HuH-7 (cell line): ENCODE measurements at places on chromosomes 2 and 18.
A peak's percentile ranks its signal among the peaks of the same experiment; 100 is the strongest.

- peak; percentile 31 for DNase-seq
Measured at GRCh38 chr2:237315829-237316225, 98.1 kb downstream of the COL6A3 start.

- no peak for DNase-seq
Measured at GRCh38 chr18:25422230-25422629, 70.3 kb upstream of the ZNF521 start.

DNA sequence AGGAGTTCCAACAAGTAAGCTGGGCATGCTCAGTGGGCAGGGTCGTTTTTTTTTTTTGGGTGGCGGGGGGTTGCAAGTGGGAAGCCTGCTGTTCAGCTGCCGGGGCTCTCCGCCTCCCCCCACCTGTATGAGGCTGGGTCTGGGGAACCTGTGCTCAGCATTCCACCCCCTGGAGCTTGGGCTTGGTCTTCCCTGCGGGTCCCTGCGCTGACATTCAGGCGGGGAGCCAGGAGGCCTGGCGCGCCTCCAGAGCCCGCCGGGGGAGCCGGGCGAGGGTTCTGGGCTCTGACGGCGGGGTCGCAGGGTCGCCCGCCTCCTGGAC lies 822 bp upstream of the GPD2 start:
- peak; percentile 41 for DNase-seq

- no peak for DNase-seq
Measured at GRCh38 chr18:67241299-67241698, 275.2 kb downstream of the DSEL start.

GRCh38 chr18:67514901-67515540 lies 1.5 kb downstream of the DSEL start:
- DNase-seq, result no peak

DNA sequence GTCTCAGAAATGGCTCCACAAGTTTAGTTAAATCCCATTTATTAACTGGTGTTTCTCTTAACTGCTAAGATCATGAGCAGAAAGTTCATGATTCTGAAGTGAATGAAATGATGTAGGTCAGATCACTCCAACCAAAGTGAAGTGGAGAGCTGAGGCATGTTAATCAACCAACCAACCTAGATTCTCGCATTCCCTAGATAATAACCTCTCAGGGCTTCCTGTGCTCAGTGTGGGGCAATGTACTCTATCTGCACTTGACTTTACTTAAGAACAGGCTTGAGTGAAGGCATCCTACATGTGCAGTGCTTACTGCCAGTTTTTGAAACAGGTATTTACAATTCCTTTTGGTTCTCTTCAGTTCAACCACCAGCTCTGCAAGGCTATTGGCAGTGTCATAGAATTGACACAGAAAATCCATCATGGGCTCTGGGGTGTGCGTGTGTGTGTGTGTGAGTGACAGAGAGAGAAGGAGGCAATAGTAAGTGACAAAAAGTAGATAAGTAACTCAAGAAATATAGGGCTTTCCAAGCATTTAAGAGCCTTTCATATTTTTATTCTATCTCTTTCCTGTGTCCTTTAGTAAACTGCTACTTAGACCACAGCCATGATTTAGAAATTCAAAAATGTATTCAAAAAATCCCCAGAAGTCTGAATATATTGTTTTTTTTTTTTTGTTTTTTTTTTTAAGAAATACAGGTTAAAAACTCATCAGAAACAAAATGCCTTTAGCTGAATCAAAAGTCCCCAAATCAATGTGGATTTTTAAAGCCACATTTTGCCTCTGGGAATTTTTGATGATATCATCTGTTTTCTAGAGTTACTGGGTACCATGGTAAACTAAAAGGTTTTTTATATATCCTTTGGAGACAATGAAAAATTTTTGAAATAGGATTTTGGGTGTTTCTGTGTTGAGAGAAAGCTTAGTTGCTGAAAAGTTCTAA lies 28.6 kb downstream of the DOCK10 start:
- no peak for DNase-seq

GRCh38 chr2:30938196-30938595 lies 130.9 kb upstream of the CAPN13 start:
- DNase-seq, result no peak
